ENCODE measurements at places on chromosomes 12 and 14.

- DNase-seq, result no peak
These were observed 26.5 kb downstream of the CRACR2A start for GRCh38 chr12:3726456-3726855.

DNA sequence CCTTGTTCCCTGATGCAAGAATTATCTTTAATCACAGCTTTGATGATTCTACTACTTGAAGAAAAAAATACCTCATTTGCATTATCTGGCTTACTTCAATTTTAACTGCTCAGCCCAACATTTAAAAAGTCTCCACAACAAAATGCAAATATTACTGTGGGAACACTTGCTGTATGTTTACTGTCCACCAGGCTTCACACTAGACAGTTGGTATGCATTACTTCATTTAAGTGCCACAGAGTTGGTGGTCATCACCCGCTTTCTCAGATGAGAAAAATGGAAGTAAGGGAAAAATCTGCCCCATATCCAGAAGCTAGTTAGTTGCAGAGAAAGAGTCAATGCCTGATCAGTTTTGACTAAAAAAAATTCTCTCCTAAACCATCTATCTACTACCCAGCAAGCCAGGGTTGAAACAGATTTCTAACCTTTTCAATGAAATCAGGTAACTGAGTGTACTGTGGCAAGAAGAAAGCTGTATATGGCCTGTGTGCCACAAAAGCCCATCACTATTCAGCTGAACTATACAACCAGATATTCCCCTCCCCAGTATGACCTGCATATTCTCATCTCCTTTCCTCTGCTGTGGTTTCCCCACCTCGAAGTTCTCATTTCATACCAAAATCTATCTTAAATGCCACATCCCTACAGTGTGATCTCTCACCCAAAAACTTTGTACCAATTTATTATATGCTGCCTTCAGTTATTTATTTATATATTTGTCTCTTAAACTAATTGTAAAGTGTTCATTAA is 90.3 kb downstream of the ATP2B1 start:
- no peak for DNase-seq

- DNase-seq, result no peak
These were observed 27.2 kb downstream of the VCPKMT start for GRCh38 chr14:50089208-50089607.

- peak; percentile 26 for DNase-seq
These were observed 1.1 kb downstream of the PDE3A start for GRCh38 chr12:20369305-20370013.

DNA sequence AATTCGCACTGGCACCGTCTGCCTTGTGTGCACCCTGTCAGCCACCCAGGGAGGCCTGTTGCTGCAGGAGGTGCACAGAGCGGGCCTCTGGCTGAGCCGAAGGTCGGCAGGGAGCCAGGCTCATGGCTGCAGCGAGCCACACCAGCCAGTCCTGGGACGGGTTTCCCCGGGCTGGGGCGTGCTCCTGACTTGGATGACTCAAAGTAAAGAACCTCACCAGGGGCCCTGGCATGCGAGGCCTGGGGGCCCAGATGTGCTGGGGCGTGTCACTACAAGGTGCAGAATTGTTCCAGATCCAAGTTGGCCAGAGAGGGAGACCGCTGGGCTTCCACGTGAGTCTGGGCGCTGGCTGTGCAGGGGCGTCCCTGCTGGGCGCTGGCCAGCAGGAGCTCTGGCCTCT is 34.5 kb downstream of the FBRSL1 start:
- no peak for DNase-seq

DNA sequence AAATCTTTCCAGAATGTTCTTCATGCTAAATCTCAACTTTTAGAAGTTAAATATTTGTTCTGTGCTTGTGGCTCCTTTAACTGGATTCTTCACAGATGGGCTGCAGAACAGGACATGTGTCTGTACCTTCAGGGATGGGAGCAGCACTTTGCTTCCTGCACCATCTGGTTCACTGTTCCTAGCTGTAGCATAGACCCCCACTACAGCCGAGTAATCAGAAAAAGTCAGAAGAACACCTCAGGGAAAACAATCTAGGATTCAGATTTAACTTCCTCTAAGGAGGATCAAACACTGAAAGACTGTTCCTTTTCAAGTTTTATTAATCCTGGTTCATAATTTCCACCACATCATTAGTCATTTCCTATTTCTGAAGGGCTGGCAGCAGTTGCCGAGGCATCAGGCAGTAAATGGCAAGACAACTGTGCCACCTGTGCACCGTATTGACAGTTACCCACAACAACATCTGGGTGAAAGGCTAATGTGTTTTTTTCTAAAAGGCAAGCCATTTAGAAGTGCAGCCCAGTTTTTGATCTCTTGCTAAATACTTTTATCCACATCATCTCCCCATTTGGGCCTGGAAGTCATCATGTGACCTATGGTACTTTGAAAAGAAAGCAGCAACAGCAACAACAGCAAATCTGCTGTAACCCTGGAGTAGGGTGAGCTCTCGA is 212.8 kb upstream of the BMP4 start:
- DNase-seq, result no peak

DNA sequence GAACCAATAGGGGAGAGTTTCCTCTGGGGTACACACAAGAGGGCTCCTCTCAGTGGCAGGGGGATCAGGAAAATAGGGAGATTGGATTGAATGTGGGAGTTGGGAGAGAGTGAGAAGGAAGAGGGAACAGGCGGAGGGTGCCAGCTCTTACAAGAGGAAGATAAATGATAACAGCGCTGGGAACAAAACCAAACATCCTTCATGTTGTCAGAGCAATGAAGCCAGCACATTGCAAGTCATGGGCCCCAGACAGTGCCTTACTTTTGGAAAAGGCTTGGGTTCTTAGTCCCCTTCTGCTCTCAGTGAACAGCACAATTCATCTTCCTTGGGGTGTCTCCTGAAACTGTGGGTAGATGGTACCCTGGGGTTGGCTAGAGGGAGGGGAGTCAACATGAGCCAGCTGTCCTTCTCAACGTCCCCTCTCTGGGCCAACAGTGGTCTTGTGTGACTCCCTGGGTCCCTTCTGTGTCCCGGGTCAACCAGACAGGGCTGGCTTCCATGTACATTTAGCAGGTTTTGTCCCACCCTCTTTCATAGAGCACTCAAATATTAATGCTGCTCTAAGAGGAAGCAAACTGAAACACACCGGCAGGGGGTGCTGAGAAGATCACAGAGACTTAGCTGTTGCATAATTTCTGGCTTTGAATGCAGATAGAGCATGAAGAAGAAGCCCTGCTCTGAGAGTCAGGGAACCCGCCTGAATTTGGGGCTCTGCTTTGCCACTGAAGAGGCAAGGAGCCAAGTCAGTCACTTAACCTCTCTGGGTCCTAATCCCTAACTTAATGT is 138.5 kb downstream of the ESRRB start:
- DNase-seq, result no peak

DNA sequence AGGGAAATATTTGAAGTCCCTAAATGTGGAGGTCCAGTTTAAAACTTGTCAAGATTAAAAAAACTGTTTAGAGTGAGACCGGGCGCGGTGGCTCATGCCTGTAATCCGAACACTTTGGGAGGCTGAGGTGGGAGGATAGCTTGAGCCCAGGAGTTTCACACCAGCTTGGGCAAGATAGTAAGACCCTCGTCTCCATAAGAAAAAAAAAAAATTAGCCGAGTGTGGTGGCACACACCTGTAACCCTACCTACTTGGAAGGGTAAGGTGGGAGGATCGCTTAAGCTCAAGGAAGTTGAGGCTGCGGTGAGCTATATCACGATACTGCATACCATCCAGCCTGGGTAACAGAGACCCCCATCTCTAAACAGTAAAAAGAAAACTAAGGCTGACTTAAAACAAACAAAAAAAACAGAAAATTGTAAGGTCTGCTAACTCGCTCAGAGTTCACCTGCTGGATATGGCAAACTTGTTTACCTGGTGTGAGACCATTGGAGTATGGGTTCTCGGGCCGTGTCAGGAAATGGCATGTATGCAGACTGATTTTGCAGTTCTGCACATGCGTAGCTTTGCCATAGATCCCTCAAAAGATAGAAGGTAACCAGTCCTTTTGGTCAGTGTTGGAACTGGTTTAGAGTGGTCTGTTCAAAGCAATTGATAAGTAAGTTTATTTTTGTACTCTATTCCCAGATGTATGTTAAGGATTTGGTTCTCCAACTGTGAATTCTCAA is 2.1 kb downstream of the RNF10 start:
- no peak for DNase-seq

GRCh38 chr14:69129264-69129880 is 23.5 kb downstream of the DCAF5 start:
- peak; percentile 71 for DNase-seq

- DNase-seq, result no peak
These were observed 32.2 kb upstream of the PLXNC1 start for GRCh38 chr12:94116191-94116590.

DNA sequence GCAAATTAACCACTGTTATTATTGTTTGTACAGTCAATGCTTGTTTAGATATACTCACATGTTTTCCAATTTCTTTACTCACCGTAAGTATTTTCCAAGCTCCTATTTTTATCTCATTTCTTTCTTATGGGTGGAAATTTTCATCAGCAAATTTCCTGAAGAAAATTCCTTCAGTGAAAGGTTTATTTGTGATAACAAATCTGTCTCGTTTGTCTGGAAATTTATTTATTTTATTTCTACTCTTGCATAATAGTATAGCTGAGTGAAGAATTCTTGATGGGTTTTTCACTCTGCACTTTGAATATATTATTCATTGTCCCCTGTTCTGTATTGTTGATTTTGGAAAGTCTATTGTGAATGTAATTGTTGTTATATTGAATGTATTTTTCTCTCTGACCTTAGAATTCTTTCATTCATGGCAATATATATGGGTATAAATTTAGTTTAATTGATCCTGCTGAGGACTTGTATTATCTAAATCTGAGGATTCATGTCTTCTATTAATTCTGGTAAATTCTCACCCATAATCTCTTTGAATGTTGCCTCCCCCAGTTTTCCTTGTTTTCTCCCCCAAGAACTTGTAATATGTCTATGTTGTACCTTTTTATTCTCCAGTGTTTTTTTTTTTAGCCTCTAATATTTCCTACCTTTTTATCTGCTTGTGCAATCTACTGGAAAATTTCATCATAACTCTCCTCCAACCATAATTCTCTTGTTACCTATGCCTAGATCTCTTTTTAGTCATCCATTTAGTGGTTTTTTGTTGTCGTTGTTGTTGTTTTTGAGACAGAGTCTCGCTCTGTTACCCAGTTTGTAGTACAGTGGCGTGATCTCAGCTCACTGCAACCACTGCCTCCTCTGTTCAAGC is 21.6 kb upstream of the HOXC13 start:
- no peak for DNase-seq

- DNase-seq, result no peak
These were observed 397.1 kb downstream of the MDGA2 start for GRCh38 chr14:47278233-47278842.

DNA sequence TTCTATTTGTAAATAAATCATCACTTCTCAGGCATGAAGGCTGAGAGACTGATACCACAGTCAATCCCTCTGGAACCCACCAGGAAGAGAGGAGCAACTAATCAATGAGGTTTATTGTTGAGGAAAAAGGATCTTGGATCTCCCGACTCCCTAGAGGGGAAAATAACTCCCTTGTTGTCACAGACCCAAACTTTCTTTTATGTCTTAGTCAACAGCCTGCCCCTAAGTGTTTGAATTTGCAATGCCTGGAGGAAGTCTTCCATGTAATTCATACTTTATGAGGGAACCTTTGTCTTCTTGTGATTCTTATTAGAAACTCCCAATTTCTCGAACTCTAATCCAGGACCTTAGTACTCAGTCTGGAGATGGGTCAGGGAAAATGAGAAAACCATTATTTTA is 805.8 kb downstream of the DIO2 start:
- DNase-seq, result no peak

DNA sequence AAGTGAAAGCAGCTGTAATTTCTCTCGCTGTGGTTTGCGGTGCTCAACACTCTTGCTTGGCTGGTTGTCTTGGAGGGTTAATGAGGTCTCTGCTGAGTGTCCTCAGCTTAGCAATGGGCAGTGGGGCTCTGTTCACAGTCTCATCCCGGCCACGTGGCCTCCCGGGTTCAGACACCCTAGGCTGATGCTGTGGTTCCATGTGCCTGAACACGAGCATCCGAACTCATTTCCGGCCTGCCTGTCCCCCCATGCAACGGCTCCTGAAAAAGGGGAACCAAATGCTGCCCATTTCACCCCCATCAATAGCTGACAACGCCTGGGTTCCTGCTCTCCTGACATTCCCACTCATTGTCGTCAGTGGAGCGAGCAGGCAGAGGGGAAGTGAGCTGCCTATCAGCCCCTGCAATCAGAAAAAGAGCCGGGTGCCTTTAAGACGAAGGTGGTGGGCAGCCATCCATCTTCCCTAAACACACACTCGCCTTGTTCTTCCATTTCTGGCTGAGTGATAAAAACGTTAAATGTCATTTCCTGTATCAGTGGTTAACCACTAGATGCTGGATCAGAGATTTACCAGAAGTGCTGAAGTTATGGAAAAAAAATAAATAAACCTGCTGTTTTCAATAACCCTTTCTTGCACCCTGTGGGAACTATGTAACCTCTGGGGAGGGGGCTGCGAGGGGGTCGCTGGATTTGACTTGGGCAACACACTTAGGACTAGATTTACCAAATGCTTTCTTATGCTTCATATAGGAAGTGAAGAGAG is 60.3 kb upstream of the BCL2L14 start:
- DNase-seq, result peak; percentile 37

- no peak for DNase-seq
These were observed 44.0 kb upstream of the ISM2 start for GRCh38 chr14:77542421-77543239.

DNA sequence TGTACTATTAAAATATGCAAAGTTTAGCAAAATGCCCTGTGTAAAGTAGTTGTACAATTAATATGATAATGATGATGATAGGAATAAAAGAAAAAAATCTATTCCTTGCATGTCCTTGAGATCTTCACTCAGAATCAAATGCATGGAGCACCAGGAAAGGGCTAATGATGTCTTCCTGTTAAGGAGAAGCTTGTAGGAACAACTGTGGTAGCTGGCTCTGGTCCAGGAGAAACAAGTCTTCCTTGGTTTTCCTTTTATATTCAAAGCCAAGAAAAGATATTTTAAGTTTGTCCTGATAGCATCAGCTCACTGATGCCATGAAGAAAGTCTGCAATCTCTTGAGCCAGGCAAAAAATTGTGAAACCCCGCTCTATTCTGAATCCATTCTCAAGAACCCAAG is 138.9 kb downstream of the PIK3C2G start:
- peak; percentile 61 for DNase-seq

DNA sequence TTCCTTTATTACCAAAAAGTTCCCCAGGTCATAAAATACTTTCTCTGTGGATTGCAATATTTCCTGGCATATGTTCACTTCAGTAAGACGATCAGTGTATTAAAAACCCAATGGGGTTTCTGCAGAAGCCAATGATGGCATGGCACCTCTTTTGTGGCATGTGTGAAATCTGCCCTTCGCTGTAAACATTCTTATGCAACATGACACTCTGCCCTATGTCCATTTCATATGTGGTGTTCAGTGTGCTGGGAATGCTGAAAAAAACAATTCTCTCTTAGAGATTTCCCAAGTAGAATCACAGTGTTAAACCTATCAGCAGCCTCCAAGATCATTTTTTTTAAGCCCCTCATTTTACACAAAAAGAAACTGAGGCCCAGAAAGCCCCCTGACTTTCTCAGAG is 2.3 kb upstream of the MYBPC1 start:
- DNase-seq, result no peak

DNA sequence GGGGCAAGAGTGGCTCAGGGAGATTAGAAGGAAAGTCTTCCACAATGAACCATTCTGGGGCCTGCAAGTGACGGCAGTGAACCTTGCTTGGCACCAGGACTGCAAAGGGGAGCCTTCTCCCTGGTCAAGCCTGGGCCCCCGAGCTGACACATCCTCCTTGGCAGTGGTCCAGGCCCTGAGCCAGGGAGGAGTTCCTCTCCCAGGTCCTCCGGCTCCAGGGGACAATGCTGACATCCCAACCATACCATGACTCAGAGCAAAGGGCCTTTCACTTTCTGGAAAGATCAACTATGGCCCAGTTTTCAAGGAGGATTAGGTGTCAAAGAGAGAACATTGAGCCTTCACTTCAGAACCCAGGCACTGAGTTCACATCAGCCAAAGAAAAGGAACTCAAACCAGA is 756.5 kb upstream of the TBX3 start:
- DNase-seq, result peak; percentile 53

Measured in skeletal muscle cell (primary cell).